Breast epithelium (tissue), 4 donors: ENCODE measurements at places on chromosomes 4 and X. TPM values are rescaled to one million over a fixed set of nuclear protein-coding genes. Genes with fewer than 3 reads are reported as not detected.

GRCh38 chr4:160848901-160849760 lies 1314.7 kb downstream of the FSTL5 start:
- DNase-seq, result no peak

DNA sequence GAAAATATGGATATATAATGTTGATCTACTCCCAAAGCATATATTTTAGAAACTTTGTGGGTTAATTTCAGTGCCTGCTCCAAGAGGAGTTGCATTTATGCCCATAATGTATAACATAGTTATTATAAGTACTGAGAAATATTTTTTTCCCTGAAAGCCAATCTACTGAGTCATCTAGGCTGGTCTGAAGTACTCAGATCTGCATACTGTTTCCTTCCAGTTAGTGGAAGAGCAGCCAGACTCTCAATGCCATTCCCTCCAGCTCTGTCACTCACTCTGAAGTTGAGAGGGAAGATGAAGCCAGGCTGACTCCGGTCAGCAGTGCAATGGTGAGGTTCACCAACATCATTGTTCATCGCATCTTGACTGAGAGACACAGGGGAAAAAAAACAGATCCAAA lies 505.1 kb downstream of the PPARGC1A start:
- no peak for DNase-seq

ARR3 gene
- total RNA-seq, result not detected

MAMLD1 gene
- 14.7 TPM for total RNA-seq

SSX7 gene
- not detected for total RNA-seq

DNA sequence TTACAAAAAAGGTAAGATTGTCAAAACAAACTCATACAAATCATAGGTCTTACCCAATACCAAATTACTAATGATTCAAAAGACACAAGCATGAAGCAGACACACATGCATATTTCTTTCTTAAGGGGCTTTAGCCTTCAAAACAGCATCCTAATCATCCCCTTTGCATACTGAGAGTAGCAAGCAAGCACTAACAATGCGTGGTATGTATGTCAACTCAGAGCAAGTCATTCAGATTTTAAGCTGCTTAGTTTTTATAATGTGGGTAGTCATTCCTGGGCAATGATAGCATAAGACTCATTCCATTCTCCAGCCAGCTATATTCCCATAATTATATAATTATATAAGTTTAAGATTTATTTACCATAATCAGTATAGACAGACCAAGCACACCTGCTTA lies 219.6 kb downstream of the DKK2 start:
- no peak for DNase-seq

TECRL gene
- not detected for total RNA-seq

DNA sequence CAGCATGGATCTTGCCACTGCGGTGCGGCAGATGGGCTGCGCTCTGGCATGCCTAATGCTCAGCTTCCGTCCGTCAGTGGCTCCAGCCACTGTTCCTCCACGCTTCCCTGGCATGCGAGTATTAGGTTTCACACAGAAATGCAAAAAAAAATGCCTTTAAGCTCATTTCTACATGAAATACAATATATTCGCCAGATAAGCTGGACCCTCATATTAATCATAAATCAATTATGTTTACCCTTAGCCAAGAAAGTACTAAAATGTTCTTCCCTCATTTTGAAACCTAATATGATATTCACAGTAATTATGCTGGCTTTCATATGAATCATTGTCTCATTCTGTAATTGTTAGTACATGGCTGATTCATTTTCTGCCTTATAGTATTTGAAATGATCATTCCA lies 115.5 kb upstream of the FAM241A start:
- DNase-seq, result no peak

EBP gene
- 22.0 TPM for total RNA-seq

DNA sequence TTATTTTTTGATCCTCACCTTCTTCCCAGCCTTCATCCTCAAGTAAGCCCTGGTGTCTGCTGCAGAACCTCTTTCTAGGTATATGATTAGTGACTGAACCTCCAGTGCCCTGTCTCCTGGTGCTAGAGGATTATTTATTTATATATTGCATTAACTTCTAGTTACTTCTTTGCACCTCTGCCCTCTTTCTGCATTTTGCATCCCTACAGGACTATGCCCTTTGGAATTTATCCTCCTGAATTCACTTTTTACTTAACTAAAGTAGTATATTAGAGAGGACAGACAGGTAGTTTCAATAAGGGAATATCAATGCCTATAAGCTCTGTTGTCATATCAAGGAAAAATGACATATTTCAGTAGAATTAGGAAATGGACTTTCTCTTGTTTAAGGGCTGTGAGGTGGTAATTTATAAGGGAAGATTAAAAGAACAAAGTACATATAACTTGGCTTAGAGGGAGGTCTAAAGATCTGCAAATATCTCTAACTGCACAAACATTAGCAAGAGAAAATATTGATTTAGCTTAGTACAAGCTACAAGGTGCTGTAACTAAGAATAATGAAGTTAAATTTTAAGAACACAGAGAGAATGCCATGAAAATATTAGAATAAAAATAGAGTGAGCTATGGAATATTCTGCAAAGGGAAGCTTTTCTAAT lies 181.7 kb downstream of the TEX13A start:
- no peak for DNase-seq

- DNase-seq, result no peak
Observed at GRCh38 chr4:3363411-3364141, 70.8 kb downstream of the RGS12 start.

DNA sequence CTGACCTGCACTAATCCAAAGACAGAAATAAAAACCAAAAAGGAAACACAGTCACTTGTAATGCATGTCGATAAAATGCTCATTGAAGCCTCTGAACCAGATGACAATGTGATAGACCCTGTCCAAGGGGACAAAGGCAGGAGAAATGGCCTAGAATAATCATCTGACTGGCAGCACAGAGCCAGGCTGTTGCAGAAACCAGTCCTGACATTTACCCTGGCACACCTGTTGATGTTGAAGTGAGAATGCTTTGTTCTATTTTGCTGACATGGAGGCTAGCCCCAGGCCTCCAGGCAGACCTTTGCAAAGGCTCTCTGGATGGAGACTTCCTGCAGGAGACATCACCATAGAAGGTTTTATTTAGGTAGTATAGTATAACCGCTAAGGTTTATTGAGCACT lies 41.0 kb downstream of the TFDP3 start:
- DNase-seq, result no peak

ZMAT1 gene
- 32.8 TPM for total RNA-seq

DNA sequence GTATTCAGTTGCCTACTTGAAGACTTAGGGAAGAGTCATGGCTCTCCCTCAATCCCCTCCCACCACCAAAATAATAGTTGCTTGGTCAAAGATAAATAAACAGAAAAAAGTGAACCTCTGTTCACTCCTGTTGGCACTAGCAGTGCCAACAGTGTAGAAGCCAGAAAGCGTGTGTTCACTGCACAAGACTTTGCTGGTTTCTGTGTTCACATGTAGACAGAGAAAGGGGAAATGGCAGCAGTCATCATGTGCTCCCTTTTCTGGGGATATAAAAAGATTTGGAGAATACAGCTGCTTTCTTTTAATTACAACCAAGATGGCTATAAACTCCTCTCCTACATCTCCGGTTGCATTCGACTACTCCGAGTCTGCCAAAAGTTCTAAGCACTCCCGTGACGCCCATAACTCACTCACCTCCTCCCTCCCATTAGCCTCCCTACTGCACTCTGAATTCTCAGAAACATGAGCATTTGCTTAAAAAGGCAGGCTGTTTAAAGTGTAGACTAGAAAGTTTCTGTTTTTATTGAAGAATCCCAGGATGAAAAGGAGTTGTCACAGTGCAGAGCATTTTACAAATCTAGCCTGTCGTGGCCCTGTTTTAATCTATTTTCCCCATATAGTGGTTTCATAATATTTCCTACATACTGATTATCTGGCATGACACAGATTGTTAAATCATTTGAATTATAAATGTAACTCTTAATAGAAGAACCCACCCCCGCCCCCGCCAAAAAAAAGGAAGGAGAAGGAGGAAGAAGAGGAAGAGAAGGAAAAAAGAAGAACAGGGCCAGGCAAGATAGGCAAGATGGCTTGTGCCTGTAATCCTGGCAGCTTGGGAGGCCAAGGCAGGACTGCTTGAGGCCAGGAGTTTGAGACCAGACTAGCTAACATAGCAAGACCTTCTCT lies 16.7 kb downstream of the LGI2 start:
- no peak for DNase-seq

RBMXL3 gene
- total RNA-seq, result not detected

GRCh38 chrX:3940000-3940610 lies 226.7 kb upstream of the PRKX start:
- DNase-seq, result peak; percentile 32

- DNase-seq, result no peak
Observed at GRCh38 chr4:137370206-137370633, 162.1 kb downstream of the PCDH18 start.

CT45A2 gene
- not detected for total RNA-seq

GRCh38 chrX:138229718-138230117 lies 481.8 kb downstream of the FGF13 start:
- no peak for DNase-seq
